Esophagus (tissue), 2 donors: ENCODE measurements at places on chromosomes 16 and 17. TPM values are rescaled to one million over a fixed set of nuclear protein-coding genes. Genes with fewer than 3 reads are reported as not detected.

PRR29 gene
- 0.07 TPM for polyA plus RNA-seq

UNC13D gene
- polyA plus RNA-seq, result 22.4 TPM

ZP2 gene
- polyA plus RNA-seq, result 0.01 TPM

IL4R gene
- 60.0 TPM for polyA plus RNA-seq

C17orf78 gene
- not detected for polyA plus RNA-seq

PTX4 gene
- polyA plus RNA-seq, result not detected

PRR15L gene
- 15.2 TPM for polyA plus RNA-seq

KRTAP2-1 gene
- not detected for polyA plus RNA-seq

CDR2L gene
- 3.6 TPM for polyA plus RNA-seq

RFFL gene
- polyA plus RNA-seq, result 18.1 TPM

DCXR gene
- 145 TPM for polyA plus RNA-seq
